ENCODE measurements at places on chromosomes 16 and 17.
A peak's percentile ranks its signal among the peaks of the same experiment; 100 is the strongest.

- DNase-seq = peak; percentile 67
Measured at GRCh38 chr16:82088483-82088882, 53.4 kb downstream of the HSD17B2 start.

GRCh38 chr16:22732400-22732799 is 81.6 kb upstream of the HS3ST2 start:
- no peak for DNase-seq

DNA sequence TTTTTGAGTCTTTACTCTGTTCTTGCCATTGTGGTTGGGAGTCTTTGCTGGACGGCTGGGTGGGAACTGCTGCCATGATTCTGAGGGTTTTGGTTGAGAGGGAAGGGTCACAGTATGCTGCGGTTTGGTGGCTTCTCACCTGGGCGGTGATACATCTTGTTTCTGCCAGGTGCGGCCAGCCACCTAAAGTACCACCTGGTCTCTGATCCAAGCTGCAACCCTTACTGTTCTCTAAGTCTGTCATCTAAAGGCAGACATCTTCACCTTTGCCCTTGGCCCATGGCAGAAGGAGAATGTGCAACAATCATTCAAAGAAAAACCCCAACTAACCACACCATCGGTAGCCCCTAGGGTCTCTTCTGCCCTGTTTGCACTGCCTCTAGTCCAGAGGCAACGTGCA is 19.6 kb upstream of the MPO start:
- DNase-seq = no peak

- no peak for DNase-seq
Measured at GRCh38 chr17:32458371-32458770, 14.1 kb downstream of the PSMD11 start.

DNA sequence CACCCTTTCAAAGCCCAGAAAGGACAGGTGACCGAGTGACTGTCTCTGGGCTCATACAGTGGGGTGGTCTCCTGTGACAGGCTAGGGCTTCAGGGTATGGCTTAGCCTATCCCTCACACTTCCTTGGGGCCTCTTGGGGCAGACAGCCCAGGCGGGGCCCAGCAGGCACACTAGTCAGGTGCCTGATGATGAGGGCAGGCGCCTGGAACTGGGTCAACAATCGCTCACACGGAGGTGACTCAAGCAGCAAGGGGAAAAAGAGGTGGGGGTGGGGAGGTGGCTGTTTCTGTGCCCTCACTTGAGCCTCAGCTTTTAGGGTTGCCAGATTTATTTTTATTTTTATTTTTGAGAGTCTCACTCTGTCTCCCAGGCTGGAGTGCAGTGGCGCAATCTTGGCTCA is 6.4 kb upstream of the GRN start:
- no peak for DNase-seq

DNA sequence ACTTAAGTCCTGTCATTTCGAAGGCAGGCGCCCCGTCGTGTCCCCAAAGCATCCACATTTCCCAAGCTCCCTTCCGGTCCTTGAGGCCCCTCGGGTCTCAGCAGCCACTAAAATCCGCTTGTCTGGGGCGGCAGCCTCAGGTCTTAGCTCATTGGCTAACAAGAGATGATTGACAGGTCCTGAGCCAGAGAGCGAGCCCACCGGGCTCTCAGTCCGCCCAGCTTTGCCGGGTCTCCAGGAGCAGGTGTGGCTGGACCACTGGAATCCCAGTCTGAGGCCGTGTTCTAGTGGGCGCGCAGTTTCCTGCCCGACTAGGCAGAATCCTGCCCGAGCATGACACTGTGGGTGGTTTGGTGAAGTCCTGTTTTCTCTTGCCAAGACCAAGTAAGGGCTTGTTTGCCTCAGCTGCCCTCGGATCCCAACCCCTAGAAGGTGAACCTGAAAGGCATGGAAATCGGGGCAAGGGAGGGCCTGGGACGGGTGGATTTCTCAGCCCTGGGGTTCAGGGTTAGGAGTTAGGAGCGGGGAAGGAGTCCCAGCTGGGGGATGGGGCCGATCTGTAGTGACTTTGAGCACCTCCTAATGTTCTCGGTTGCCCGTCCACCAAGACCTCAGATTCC is 42.8 kb downstream of the MRC2 start:
- no peak for DNase-seq

- no peak for DNase-seq
Measured at GRCh38 chr17:14068542-14069250, 608 bp upstream of the COX10 start.

- no peak for DNase-seq
Measured at GRCh38 chr16:30820952-30821421, 34.0 kb upstream of the ZNF629 start.

GRCh38 chr16:4892361-4893102 is 44.4 kb downstream of the PPL start:
- peak; percentile 23 for DNase-seq

DNA sequence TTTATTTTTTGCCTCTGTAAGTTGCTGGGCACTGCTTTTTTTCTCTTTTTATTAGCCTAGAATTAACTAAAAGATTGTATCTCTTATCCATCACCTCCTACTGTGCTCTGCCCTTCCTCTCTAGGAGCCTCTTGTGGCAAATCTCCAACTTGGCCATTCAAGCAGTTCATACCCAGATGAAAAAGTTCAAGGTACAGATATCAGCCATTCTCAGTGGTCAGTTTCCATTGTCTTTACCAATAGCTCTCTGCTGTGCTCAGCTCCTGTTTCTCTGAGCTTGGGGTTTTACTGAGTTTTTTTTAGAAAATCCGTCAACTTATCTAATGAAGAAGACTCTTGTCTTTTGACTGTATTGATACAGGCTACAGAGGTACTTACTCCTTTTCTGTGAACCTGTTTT is 15.6 kb downstream of the MOSMO start:
- DNase-seq = no peak

DNA sequence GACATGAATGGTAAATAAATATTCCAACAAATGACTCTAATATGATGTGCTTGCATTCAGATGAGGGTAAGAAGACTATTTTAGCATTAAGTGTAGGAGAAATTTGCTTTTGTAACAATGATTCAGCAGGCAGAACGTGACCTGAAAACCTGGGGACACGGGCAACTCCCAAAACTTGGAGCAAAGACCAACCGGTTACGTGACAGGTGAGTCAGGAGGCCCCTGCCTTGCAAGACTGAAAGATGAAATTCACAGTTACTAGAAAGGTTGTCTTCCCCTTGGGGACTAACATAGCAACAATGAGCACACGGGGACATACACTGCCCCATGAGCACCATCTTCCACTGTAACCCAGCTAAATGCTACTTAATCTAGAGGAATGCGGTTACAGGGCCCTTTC is 33.5 kb upstream of the ERN1 start:
- DNase-seq = no peak

DNA sequence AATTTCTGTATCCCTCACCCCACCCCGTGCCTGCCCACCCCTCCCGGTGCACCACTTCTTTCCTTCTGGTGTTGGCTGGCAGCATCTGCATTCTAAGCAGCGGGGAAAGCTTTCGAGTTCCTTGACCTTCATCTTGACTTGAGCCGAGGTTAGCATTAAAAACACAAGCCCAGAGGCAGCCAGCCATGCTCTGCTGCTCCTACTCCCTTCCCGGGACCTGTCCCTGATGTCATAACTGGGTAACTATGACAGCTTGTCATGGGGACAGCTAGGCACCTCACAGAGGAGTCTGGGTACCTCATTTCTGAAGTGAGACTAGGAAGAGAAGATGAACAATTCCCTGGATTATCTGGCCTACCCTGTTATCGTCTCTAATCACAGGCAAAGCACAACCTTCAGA is at the start of gene CFAP97D1:
Gene CFAP97D1, plus strand, starts transcription at position 301 of the 400 bp plus-strand sequence. Its CDS starts 28 bp downstream, at position 329.
- no peak for DNase-seq

DNA sequence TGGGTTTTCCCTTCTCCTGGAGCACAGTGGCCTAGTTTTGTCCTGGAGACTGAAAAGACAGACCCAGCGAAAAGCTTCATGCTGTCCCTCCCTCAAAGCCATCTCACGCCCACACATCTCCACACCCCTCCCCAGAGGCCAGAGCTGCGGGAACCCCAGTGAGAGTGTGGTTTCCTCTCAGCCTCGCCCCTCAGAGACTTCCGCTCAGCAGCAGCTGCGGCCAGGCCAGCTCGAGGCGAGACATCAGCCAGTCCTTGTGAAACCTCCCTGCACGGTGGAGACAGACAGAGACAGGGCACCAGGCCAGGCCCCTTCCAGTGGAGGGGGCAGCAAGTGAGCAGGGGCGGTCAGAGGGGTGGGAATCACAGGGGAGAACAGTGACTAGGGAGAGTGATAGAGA is 77.0 kb upstream of the TNRC6C start:
- peak; percentile 63 for DNase-seq

- peak; percentile 94 for DNase-seq
Measured at GRCh38 chr17:29645515-29646051, 22.9 kb upstream of the CORO6 start.

GRCh38 chr16:85250147-85250463 is 137.8 kb upstream of the CIBAR2 start:
- no peak for DNase-seq

- no peak for DNase-seq
Measured at GRCh38 chr16:88338111-88338510, 44.6 kb upstream of the ZNF469 start.

DNA sequence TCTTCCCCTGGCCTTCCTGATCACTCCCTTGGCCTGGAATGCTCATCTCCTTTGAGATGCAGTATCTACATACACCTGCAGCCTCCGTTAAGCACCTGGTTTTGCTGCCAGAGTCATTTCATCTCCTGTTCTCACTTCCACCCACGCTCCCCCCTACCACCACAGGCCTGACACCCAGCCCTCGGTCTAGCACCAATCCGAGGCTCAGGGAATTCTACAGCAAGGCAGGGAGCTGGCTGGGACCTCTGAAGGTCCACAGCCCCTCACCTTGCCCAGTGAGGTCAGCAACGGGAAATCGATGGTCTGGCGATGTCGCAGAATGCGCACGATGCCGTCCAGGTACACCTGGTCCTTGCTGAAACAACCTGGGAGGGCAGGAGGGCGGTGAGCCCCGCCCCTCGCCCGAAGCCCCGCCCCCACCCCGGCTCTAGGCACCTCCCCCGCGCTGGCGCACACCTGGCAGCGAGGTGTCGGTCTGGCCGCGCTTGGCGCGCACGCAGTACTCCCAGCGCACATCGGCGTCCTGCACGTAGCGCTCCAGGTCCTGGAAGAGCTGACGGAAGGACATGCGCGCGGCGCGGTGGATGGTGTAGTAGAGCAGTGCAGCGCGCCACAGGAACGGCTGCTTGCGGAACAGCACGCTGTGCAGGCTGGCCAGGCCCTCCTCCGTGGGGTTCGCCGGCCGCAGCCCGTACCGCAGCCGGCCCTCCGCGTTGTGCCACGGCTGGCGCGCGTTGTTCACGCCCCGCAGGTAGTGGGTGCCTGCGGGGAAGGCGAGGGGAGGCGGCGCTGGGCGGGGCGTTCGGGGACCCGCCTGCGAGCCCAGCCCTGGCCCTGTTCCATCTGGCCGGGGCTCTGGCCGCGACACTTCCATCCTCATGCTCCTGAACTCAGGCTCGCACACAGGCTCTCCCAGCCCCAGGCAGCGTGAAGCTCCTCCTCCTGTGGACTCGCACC is 5.7 kb downstream of the MATCAP1 start:
- peak; percentile 51 for DNase-seq

All from AG10803 (cell line).